ENCODE measurements at places on chromosomes 5 and 9. TPM values are rescaled to one million over a fixed set of nuclear protein-coding genes. Genes with fewer than 3 reads are reported as not detected.

Gene FAM219A
- total RNA-seq, result 12.3 TPM

Gene BTNL3
- total RNA-seq, result not detected

DNA sequence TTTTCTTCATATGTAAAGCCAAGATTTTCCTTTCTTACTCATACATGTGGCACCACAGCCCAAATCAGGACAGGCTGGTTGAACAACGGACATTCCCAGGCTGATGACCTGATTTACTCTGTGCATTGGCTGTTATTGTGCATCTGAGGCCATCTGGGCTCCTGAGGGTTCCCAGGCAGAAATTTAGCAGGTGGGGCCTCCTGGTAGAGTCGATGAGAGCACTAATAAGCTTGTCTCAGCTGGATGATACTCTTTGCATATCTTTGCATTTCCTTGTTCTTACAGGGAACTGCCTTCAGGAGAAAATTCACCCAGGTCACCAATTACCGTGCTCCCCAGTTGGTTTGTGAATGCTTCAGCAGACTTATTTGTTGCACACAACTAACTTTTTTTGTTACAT, 605.1 kb downstream of the ELAVL2 start:
- no peaks in the 10 kb centered on the region for H3K27me3 ChIP-seq
- H3K36me3 ChIP-seq, result no peaks in the 10 kb centered on the region
- DNase-seq, result no peak
- no peak overlapping the region for H3K27ac ChIP-seq
- H3K4me3 ChIP-seq, result no peak overlapping the region
- H3K4me1 ChIP-seq, result no peaks in the 10 kb centered on the region

DNA sequence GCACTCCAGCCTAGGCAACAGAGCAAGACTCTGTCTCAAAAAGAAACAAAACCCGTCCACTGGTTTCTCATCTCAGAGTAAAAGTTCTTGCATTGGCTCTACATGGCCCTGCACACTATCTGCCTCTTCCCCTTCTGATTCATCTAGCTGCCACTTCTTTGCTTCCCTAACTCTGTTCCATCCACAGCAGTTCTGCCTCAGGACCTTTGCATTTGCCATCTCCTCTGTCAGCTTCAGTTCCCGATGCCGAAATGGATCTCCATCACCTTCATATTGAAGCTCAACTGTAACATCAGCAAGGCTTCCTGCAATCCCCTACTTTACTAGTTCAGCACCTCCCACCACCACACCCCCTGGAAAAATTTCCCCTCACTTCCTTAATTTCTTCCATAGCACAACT, 1.2 kb upstream of the PIGO start:
- H3K4me1 ChIP-seq, result 0 out of 2 replicates have a peak, but pooled peaks cover 5% of the 10 kb centered on the region
- peaks cover 7% of the 10 kb centered on the region for H3K36me3 ChIP-seq
- H3K27ac ChIP-seq, result no peak overlapping the region
- H3K4me3 ChIP-seq, result no peak overlapping the region
- H3K27me3 ChIP-seq, result no peaks in the 10 kb centered on the region

Gene SPINK5
- total RNA-seq, result not detected

DNA sequence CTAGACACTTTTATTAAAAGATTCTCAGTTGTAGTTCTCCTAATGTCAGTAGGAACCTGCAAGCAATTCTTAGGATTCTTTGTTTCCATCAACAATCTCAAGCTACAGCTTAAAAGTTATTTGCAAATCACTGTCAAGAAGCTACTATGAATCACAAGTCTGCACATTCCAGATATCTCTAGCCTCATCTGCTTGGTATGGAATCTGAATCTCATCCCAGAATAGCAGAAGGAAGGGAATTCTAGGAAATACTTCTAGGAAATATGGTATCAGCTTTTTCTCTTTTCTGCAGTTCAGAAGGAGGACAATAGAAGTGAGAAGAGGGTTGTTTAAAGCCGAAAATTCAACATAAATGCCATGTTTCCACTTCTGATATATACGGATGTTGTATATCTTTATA, 792.2 kb upstream of the CDH9 start:
- no peaks in the 10 kb centered on the region for H3K36me3 ChIP-seq
- no peak overlapping the region for H3K27ac ChIP-seq
- no peaks in the 10 kb centered on the region for H3K27me3 ChIP-seq
- no peak overlapping the region for H3K4me3 ChIP-seq

Gene ASPN
- total RNA-seq, result 6.3 TPM

Gene OR13C4
- total RNA-seq, result not detected

Gene MARCOL
- total RNA-seq, result not detected

GRCh38 chr5:43569236-43569746, 12.4 kb upstream of the PAIP1 start:
- no peak overlapping the region for H3K4me3 ChIP-seq
- no peaks in the 10 kb centered on the region for H3K27me3 ChIP-seq
- no peak for DNase-seq
- H3K27ac ChIP-seq, result no peak overlapping the region
- peaks cover 19% of the 10 kb centered on the region for H3K4me1 ChIP-seq

GRCh38 chr9:2210201-2210600, 195.1 kb downstream of the SMARCA2 start:
- no peaks in the 10 kb centered on the region for H3K27me3 ChIP-seq
- H3K36me3 ChIP-seq, result no peaks in the 10 kb centered on the region
- peak; percentile 65 for DNase-seq
- 0 out of 2 replicates have a peak, but pooled peaks cover 18% of the 10 kb centered on the region for H3K4me1 ChIP-seq
- no peak overlapping the region for H3K27ac ChIP-seq

Gene HNRNPK
- total RNA-seq, result 500 TPM

GRCh38 chr9:129459547-129460322, 161.2 kb downstream of the C9orf50 start:
- H3K27ac ChIP-seq, result no peak overlapping the region
- no peak overlapping the region for H3K4me3 ChIP-seq
- no peaks in the 10 kb centered on the region for H3K27me3 ChIP-seq
- DNase-seq, result peak; percentile 35

GRCh38 chr9:128051932-128052709, 15.0 kb downstream of the NAIF1 start:
- H3K4me1 ChIP-seq, result no peaks in the 10 kb centered on the region
- no peaks in the 10 kb centered on the region for H3K27me3 ChIP-seq
- no peak overlapping the region for H3K27ac ChIP-seq
- H3K36me3 ChIP-seq, result no peaks in the 10 kb centered on the region

GRCh38 chr9:90880669-90881068, 79.0 kb downstream of the SYK start:
- no peak overlapping the region for H3K4me3 ChIP-seq
- H3K4me1 ChIP-seq, result no peaks in the 10 kb centered on the region
- no peak for DNase-seq
- H3K36me3 ChIP-seq, result no peaks in the 10 kb centered on the region

GRCh38 chr5:174849426-174849825, 125.0 kb downstream of the MSX2 start:
- H3K36me3 ChIP-seq, result no peaks in the 10 kb centered on the region
- H3K4me1 ChIP-seq, result no peaks in the 10 kb centered on the region
- no peak overlapping the region for H3K27ac ChIP-seq
- no peak overlapping the region for H3K4me3 ChIP-seq
- no peak for DNase-seq

Gene PRDM9
- not detected for total RNA-seq

Gene NNT
- total RNA-seq, result 27.2 TPM

Gene GPRIN1
- total RNA-seq, result 4.3 TPM

Data from GM23248 (cell line).